ENCODE measurements at places on chromosomes 7 and 10.

- H3K4me3 ChIP-seq, result no peak overlapping the region
- H3K36me3 ChIP-seq, result no peaks in the 10 kb centered on the region
- peaks cover 18% of the 10 kb centered on the region for H3K4me1 ChIP-seq
- H3K27ac ChIP-seq, result peak overlapping the region; percentile 40
- no peak for DNase-seq
- peaks cover 10% of the 10 kb centered on the region for H3K27me3 ChIP-seq
Observed at GRCh38 chr10:78212060-78212785, 178.6 kb downstream of the RPS24 start.

GRCh38 chr7:158454631-158455030, 133.0 kb downstream of the PTPRN2 start:
- H3K27me3 ChIP-seq, result no peaks in the 10 kb centered on the region
- DNase-seq, result no peak
- H3K4me3 ChIP-seq, result no peak overlapping the region
- no peak overlapping the region for H3K27ac ChIP-seq
- H3K4me1 ChIP-seq, result no peaks in the 10 kb centered on the region
- H3K36me3 ChIP-seq, result no peaks in the 10 kb centered on the region

DNA sequence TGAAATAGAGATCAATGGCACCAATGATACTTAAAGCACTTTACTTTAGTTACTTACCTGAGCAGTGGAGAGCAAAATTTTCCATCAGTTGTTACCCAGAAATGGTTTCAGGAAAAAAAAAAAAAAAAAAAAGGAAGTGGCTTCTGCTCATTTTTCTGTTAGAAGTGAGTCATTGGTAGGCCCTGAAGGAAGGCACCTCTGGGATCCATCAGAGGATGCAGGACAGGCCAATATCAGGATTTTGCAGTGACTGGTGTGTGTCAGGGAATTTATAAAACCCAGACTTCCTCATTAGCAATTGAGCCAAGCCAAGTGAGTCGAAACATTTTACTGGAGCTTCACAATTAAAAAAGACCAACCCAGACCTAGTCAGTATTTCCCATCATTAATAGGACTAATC, 2.3 kb upstream of the SMIM30 start:
- H3K27me3 ChIP-seq, result no peaks in the 10 kb centered on the region
- DNase-seq, result no peak
- no peak overlapping the region for H3K4me3 ChIP-seq
- peaks cover 11% of the 10 kb centered on the region for H3K4me1 ChIP-seq

DNA sequence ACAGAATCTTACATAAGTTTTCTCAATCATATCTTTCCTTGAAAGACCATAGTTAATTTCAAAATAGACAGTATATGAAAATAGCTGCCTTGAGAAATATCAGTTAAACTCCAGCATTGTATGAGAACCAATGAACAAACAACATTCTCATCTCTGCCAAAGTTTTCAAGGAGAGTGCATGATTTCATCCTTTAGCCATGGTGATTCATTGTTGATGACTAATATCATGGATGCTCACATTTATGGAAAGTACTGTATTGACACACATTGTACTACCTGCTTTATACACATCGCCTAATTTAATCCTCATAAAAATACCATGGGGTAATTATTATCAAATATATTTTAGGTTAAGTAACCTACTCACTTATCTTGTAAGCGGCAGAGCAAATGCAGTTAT, 250.3 kb downstream of the CNTNAP2 start:
- no peak for DNase-seq
- no peaks in the 10 kb centered on the region for H3K36me3 ChIP-seq
- no peak overlapping the region for H3K4me3 ChIP-seq
- no peaks in the 10 kb centered on the region for H3K4me1 ChIP-seq
- H3K27ac ChIP-seq, result no peak overlapping the region

GRCh38 chr10:133467286-133467911, 13.7 kb downstream of the SCART1 start:
- peaks cover 2% of the 10 kb centered on the region for H3K27me3 ChIP-seq
- no peaks in the 10 kb centered on the region for H3K4me1 ChIP-seq
- H3K36me3 ChIP-seq, result no peaks in the 10 kb centered on the region
- no peak for DNase-seq

GRCh38 chr10:124612611-124613498, 131.3 kb downstream of the FAM53B start:
- no peak overlapping the region for H3K27ac ChIP-seq
- no peaks in the 10 kb centered on the region for H3K27me3 ChIP-seq
- no peak for DNase-seq
- no peak overlapping the region for H3K4me3 ChIP-seq
- no peaks in the 10 kb centered on the region for H3K36me3 ChIP-seq

DNA sequence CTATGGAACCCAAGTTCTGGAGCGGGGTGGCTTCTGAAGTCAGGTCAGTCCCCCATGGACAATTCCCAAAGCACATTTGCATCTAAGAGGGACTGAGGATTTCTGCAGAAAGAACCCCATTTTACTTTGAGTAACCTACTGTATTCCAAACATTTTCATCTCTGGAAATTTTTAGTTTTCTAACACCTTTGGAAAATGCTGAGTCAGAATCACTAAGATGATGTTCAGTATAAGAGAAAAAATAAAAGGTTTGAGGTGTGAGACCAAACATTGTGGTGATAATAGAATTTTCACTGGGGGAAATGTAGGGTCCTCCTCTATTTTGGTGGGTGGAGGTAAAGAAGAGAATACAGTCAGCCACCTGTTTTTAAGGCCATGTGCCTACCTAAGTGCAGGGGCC, 227.1 kb downstream of the LRMDA start:
- DNase-seq, result no peak
- H3K4me1 ChIP-seq, result no peaks in the 10 kb centered on the region
- peaks cover 6% of the 10 kb centered on the region for H3K27me3 ChIP-seq
- no peak overlapping the region for H3K27ac ChIP-seq
- no peak overlapping the region for H3K4me3 ChIP-seq
